T-helper 2 cell (primary cell): ENCODE measurements at places on chromosomes 3 and 15.

DNA sequence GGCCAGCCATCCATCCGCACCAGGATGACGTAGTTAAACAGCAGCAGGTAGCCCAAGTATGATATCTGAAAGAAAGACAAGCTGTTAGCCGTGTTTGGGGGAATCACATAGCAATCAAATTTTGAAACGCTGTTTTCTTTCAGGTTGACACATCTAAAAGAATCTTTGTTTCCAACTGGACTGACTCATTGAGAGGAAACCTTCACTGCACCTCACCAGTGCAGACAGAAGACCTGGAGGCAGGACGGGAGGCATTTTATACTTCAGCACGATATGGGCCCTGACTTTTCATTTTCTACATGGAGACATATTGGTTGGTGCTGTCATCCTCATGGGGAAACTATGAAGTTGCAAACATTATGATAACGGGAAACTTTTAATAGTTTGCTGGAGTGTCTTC lies 44.2 kb upstream of the MTMR10 start:
- DNase-seq: no peak

GRCh38 chr15:61661791-61662190 lies 398.5 kb downstream of the VPS13C start:
- no peak for DNase-seq

GRCh38 chr3:100898681-100899080 lies 94.5 kb downstream of the ABI3BP start:
- DNase-seq: no peak

DNA sequence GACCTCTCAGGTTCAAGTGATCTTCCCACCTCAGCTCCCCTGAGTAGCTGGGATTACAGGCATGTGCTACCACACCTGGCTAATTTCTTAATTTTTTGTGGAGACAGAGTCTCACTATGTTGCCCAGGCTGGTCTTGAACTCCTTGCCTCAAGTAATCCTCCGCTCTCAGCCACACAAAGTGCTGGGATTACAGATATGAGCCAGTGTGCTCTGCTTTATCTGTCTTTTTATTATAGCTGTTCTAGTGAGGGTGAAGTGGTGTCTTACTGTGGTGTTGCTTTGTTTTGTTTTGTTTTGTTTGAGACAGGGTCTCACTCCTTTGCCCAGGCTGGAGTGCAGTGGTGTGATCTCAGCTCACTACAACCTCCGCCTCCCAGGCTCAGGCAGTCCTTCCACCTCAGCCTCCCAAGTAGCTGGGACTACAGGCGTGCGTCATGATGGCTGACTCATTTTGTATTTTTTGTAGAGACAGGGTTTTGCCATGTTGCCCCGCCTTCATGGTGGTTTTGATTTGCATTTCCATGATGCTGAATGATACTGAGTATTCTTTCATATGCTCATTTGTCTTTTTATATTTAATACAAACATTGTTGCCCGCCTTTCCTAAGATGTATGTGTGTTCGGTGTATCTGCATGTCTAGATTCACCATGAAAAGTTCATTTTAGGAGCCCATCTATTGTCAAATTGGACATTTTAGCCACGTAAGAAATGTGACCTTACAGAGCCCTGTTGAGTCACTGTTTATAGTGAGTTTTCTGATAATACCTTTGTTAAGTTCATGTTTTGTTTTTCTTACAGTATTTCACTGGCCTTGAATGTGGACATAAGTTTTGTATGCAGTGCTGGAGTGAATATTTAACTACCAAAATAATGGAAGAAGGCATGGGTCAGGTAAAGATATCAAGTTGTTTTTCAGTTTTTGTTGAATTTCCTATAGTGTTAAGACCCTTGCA lies 80.6 kb downstream of the ARIH1 start:
- no peak for DNase-seq

GRCh38 chr15:93523481-93523880 lies 434.5 kb upstream of the RGMA start:
- no peak for DNase-seq

GRCh38 chr3:45848392-45848791 lies 6.5 kb upstream of the LZTFL1 start:
- DNase-seq: no peak

- no peak for DNase-seq
Observed at GRCh38 chr3:16059081-16059537, 115.4 kb upstream of the GALNT15 start.

DNA sequence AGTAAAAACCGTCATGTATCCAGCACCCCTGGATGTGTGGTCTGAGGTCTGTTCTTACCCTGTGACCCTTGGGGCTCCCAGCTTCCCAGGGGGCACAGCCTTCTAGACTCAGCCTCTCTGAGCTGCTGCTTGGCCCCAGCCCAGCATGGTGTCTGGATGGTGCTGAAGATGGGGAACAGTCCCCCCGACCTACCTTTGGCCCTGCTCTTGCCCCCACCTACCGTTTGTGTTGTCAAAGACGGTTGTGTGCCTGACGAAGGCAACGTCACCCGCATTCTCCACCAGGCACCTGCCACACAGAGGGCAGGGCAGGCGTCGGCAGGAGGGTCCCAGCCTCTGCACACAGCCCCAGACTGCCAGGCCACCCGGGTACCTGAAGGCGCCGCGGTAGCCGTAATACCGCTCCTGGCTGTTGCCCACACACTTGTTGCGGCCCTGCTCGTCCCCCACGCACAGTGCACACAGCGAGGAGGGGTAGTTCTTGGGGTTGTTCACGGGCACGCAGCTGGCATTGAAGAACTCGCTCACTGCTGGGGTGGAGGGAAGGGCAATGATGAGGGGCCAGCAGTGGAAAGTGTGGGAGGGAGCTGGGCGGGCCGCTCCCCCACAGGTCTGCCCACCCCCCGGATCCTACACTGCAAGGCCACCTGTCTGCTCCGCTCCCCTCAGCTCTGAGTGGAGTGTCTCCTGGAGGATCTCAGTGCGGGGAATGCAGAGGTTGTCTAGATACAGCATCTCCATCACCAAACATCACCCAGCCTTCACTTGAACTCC lies 21.0 kb downstream of the MELTF start:
- DNase-seq: no peak

GRCh38 chr3:144852999-144853398 lies 881.4 kb downstream of the DIPK2A start:
- no peak for DNase-seq

DNA sequence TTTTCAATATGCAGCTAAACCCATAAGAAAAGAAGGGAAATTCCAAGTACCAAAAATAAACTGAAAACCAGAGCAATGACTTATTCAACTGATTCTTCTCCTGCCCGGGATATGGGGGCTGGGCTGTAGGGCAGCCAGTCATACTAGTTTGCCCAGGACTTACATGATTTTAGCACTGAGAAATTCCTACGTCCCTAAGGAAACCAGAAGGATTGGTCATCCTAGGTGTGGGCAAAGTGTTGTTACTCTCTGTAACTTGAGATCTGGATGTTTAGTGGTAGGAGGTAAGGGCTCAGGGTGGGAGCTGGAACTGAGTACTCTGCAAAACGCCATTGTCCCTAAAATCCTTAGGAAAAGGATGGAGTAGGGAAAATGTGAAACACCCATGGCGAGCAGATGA lies 1.2 kb upstream of the DAZL start:
- DNase-seq: no peak

DNA sequence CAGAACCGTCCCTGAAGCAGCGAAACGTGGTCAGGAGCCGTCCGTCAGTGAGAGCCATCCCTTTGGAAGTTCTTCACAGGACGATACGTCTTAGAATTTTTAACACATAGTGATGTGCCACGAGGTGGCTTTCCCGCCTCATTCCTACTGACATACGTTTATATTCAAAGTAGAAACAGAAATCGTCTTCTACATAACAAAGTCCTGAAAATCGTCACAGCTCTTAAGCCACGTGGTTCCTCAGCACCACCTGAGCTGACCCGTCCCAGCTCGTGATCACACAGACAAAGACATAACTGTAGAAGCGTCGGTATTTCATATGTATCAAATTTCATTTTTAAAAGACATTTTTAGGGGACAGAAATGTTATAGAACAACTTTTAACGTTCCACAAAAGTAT lies 73.5 kb downstream of the TFRC start:
- DNase-seq: no peak

DNA sequence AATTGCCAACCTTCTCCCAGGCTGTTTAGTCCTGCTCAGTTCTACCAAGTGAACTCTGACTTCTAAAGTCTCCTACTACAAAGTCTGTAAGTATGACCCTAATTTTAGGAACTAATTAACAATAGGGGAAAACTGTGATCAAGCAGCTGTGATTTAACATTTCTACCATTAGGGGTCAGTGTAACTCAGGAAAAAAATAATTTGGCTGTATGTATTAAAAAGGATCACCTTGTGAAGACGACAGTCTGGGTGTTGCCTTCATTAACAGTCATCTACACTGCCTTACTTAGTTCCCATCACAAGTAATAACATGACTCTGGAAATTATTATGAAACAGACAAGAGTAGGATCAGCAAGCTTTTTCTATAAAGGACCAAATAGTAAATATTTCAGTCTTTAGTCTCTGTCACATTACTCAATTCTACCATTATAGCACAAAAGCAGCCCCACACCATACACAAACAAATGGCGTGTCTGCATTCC lies 4.2 kb upstream of the NPHP3 start:
- DNase-seq: no peak

GRCh38 chr3:195886181-195887141 lies 21.9 kb downstream of the TNK2 start:
- DNase-seq: no peak

- no peak for DNase-seq
Observed at GRCh38 chr3:52122491-52122890, 31.7 kb downstream of the POC1A start.

DNA sequence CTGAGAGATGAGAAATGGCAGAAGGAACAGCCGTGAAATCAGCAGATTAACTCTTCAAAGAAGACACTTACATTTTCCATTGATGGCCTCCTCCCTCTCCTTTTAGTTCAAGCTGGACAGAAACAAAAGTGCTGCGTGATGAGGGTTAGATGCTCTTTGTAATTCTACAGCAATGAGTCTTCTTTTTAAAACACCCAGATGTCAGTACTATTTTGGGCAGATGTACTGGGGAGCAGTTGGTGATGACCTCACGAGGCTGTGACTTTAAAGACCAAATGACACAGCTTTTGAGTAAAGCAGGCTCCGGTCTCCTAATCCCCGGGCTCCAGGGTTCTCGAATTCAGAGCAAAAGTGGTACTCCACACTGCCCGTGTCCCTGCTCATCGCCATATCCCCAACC lies 198.2 kb downstream of the SLCO3A1 start:
- no peak for DNase-seq

GRCh38 chr15:79451361-79451999 lies 19.3 kb downstream of the MINAR1 start:
- DNase-seq: no peak

DNA sequence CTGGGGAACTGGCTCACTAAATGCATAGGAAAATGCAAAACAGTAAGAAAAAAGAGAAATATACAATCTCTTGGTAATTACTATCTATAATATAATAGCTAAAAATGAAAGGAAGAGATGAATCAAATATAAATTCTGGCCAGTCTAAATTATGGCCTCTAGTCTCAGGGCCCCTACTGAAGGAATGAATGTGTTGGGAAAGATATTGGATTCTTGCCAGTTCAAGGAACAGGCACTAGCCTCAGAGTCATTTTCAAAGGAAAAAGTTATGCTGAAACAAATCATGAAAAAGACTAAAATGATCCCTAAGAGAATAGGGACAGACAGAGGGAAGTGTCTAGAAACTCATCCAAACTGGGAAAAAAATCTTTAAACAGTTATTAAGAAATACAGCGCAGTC lies 62.4 kb downstream of the C3orf80 start:
- DNase-seq: no peak

- no peak for DNase-seq
Observed at GRCh38 chr15:59171067-59171397, 35.6 kb upstream of the LDHAL6B start.

DNA sequence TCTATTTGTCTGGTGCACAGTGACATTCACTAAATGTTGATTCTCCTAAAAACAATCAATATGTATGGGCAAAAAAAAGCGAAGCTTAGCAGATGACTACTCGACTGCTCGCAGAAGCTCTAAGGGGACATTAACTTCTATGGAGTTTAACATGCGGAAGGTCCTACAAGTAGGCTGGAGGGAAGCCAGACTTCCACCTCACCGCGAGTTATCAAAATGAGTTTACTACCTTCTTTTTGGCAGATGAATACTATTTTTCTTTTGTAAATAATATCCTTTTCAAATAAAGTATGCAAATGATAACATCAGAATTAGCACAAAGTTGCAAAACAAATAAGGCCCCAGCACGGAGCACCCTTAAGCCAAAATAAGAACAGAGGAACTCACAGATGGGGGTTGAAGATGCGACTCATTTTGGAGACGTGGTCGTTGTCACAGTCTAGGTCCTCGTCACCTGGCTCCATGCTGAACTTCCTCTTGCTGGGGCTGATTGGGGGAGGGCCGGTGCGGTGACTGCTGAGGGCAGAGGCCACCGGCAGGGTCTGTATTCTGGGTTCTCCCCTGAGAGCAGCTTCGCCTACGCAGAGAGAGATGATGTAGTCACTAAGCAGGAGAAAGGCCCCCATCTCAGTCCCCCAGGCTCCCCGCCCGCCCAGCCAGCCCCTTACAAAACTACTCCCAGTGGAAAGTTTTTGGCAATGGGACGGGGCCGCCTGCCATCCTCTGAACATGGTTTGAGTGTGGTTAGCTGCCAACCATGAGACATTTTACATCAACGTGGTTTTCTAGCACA lies 42.1 kb downstream of the VGLL4 start:
- DNase-seq: no peak

GRCh38 chr3:125191730-125192129 lies 20.8 kb downstream of the SLC12A8 start:
- no peak for DNase-seq

DNA sequence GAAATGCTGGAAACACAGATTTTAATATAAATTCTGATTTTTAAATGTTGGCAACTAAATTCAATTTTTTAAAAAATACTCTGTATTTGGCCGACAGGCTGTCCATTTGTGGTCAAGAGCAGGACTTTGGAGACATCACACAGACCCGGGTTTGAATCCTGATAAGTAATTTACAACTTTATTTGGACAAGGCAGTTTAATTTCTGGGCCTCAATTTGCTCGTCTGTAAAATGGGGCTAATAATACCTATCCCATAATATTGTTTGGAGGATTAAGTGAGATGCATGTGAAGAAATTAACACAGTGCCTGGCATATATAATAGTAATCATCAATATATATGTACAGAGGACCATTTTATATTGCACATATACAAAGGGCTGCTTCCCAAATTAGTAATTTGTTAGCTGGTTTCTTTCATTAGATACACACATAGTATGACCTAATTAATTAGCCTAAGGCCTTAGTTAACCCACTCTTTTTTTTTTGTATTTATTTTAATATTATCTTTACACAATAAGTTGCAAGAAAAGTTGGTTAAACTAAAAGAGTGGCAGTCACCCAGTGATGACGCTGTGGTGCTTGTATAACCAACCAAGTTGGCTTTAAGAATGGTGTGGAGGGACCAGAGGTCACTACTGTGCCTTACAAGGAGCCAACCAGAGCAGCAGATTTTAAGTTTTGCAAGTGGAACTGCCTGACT lies 665 bp downstream of the PIGB start:
- DNase-seq: no peak

DNA sequence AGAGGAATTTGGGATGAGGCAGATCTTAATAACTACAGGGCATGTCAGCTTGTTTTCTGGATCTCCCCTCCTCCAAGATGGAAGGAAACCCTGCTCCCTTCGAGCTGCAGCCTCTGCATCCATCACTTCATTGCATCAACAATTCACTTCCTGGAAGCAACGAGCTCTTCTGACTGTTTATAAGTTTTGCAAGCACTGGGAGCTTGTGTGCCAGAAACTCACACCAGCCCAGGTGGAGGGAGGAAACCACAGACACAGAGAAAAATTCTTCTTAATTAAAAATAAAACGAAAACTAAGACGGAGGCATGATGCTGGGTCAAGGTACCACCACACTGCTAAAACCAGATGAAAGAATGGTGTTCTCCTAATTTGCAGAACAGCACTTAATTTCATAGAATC lies 10.6 kb downstream of the LRIG1 start:
- DNase-seq: no peak
